ENCODE measurements at places on chromosomes 12 and 14.

DNA sequence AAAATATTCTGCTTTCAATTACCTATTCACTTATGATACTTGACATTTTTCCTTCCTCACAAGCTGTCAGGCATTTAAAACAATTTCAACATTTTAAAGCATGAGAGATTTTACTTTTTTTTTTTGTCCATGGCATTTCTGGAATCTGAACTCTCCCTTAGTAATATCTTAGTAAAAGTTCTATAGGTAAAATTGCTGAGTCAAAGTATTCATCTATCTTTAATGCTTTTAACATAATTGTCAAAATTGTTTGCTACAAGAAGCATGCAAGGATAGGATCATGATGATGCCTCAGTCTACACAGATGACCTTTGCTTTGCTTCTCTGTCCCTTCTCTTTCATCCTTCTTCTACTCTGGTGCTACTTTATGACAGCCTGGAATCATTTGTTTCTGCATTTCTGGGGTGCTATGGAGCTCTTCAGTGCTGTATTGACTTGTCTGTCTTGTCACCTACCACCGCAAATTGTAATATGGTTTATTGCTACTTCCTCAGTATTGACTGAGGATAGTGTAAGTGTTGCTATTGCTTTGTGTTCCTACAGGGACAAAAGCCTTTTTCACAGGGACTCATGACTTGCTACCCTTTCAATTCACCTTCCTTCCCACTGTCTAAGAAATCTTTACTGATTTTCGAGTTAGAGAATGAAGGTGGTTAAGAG lies 589.8 kb upstream of the ATP2B1 start:
- no peak for DNase-seq

- DNase-seq = no peak
Measured at GRCh38 chr12:89968151-89968700, 259.6 kb upstream of the ATP2B1 start.

DNA sequence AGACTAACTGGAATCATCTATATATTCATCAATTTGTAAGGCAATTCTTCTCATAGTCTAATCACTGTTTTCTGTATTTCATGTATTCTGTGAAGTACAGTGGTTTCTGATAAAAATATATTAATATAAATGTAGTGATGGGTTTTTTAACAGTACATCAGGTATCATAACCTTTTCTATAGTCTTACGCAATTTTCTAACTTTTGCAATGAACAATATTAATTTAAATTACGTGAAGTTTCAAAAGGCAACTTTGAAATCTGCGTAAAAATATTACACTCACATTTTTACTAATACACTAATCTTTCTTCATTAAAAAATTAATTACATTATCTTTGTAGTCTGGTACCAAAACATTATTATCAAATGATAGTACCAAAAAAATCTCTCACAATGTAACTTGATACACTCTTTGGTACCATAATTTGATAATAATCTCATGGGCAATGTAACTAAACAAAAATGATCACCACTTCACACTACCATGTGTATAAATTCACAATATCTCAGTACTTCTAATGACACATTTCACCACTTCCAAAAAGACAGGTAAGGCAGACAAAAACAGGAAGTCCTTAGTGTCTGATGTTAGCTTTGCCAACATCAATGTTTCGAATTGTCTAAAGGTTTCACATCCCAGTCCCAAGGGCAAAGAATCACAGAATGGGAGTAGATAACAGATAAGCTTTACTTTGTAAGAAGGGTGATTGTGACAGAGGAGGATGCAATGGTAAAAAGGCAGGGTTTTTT lies 8.7 kb downstream of the DNAI7 start:
- DNase-seq = no peak

DNA sequence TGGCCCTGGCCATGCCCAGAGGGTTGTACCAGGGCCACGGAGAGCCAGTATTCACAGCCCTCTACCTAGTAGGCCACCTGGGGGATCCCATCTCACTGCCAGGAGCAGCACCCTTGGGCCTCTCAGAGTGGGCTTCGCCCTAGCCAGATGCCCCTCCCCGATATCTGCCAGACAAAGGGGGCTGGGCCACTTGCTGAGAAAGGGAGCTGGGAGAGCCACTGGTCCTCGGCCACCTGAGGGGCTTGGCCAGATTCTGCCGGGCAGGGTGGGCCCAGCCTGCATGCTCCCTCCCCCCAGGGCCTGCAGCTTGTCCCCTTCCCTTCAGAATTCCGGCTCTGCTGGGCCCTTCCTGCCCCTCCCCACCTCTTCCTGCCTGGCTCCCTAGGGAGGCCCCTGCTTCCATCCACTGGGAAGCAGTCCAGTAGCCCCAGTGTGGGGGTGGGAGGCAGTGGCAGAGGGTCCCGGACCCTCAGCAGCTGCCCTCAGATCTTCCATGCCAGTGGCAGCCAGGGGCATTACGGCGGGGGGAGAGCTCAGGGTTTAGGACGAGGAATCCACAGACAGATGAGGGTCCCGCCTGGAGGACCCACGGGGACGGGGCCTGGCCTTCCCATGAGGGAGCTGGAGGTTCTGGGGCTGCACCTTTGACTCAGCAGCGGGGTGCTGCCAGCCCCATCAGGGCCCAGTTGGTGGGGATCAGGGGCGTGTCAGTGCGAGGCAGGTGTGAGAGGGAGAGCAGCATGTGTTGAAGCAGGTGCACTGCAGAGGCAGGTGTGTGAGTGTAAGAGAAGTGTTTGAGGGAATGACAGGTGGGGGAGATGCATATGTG lies 2.4 kb downstream of the CRIP2 start:
- no peak for DNase-seq

- DNase-seq = no peak
Measured at GRCh38 chr12:562634-563033, 100.6 kb downstream of the NINJ2 start.

- no peak for DNase-seq
Measured at GRCh38 chr12:23621900-23622299, 327.6 kb downstream of the SOX5 start.

- no peak for DNase-seq
Measured at GRCh38 chr12:22272335-22273151, 62.0 kb downstream of the ST8SIA1 start.

DNA sequence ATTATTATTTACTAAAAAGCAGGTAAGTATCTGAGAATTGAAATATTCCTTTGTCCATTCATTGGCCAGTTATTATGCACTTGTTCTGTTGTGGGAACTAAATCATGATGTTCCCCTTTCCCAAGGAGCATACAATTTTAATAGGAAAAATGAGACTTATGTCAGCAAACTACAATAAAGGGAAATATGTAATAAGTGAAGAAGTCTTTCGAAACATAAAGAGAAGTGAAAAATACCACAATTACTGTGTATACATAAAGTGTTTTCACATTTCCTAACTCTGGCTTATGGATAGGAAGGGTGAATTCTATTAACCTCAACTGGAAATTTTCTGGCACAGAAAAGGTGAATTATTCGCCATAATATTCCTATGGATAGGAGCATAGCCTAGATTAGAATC lies 78.4 kb upstream of the DNM1L start:
- no peak for DNase-seq

DNA sequence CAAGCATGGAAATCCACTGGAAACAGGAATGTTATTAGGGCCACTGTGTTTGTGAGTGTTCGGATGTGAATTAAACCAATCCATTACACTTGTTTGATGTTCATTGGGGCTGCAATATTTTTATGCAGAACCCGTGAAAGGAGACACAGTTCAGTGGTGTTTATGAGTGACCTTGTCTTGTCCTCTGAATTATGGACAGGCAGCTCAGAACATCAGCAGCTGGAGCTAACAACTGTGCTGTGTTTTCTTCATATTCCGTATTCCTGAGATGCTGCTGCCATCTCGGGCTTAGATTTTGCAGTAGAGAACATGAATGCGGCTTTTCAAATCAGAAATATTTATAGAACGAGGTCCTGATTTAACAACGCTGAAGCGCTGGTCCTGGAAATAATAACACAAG lies 20.3 kb upstream of the CACNA1C start:
- DNase-seq = no peak

DNA sequence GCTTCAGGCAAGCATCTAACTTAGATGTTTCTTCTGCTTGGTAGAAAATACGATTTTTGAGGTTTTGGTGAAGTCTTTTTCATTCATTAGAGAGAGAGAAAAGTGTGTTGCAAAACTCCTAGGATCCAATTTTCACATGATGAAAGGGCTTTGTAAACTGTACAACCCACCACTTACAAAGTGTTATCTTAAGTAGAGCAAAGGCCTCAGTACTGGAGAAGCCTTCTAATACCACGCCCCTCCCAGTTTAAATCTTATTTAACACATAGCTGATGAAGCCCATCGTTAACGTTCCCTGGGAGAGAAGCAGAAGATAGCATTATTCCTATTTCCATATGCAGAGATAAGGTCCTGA lies 869 bp downstream of the APOLD1 start:
- no peak for DNase-seq

DNA sequence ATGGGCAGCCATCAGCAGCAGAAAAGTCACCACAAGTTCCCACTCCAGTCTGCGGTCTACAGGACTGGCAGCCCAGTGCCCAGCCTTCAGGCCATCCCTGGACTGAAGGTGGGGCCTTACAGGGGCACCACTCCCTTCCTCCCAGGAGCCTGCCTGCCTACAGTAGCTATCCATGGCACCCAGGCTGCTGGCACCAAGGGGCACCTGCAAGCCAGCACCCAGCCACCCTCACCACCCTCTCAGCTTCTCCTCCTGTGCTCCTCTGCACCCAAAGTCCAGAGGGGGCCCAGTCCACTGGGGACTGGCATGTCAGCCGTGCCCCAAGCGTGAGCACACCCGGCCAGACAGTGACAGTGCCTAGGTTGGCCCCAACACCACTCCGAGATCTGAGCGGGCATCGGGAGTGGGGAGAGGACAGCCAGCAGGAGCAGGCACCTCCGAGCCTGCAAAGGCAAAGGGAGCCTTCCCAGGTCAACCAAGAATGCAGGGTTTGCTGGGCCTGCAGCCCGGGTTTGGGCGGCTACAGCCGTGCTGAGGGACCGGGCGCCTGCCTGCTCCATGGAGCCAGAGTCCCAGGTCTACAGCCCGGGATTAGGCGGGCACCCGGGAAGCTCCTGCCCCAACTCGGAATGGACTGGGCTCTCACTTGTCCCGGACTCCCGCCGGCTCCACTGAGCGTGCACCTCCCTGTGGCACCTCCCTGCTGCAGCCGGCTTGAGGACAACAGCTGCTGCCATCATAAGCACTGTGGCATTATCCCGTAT lies 8.1 kb upstream of the OR6C65 start:
- no peak for DNase-seq

DNA sequence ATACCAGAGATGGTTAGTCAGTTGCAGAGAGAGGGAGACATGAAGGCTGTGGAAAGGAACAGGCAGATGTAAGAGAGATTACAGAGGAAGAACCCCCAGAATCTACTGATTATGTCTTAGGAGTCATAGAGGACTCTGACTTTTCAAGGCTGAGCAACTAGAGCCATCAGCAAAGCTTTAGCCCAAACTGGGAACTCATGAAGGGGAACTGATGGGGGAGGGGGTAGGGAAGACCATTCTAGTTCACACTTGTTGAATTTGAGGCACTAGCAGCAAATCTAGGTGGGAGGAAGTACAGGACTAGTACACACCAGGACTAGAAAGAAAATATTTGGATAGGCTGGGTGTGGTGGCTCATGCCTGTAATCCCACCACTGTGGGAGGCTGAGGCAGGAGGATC lies 10.1 kb downstream of the LGALS3 start:
- DNase-seq = no peak

DNA sequence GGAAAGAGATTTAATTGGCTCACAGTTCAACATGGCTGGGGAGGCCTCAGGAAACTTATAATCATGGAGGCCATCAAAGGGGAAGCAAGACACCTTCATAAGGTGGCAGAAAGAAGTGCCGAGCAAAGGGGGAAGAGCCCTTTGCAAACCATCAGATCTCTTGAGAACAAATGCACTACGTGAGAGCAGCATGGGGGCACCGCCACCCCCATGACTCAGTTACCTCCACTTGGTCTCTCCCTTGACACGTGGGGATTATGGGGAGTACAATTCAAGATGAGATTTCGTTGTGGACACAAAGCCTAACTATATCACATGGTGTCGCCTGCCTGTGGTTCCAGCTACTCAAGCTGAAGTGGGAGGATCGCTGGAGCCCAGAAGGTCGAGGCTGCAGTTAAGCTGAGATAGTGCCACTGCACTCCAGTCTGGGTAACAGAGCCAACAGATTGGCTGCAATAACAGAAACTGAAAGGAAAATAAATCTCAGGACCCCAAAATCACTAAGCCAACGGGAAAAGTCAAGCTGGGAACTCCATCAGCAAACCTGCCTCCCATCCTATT lies 10.0 kb upstream of the CDCA4 start:
- DNase-seq = no peak

DNA sequence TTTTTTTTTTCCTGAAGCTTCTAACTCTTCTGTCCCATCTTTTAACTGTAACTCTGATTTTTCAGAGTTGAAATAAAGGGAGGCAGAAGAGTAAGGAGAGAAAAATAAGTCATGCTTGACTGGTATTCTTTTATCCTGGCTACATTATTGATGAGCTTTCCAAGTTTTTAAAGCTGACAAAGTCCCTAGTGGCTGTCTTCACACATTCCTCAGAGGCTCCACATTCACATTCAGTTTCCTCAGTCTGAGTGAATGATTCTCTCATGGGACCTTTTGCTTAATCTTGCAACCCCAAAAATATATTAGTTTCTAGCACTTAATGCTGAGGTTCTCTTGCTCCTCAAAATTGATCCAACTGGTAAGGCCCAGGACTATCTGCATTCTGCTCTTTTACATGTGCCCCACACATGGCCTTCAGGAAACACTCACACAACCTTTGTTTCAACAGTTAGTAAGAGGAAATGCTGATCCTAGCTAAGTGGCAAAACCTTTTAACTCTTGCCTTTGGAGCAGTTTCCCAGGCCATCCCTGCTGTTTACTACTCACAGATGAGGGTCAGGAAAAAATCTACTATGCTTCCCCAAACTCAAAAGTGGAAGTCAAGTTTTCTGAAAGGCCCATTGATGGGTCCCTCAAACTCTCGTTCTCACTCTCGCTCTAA lies 61.7 kb upstream of the SLC6A15 start:
- no peak for DNase-seq

GRCh38 chr14:75258079-75258802 lies 20.4 kb upstream of the FOS start:
- no peak for DNase-seq

DNA sequence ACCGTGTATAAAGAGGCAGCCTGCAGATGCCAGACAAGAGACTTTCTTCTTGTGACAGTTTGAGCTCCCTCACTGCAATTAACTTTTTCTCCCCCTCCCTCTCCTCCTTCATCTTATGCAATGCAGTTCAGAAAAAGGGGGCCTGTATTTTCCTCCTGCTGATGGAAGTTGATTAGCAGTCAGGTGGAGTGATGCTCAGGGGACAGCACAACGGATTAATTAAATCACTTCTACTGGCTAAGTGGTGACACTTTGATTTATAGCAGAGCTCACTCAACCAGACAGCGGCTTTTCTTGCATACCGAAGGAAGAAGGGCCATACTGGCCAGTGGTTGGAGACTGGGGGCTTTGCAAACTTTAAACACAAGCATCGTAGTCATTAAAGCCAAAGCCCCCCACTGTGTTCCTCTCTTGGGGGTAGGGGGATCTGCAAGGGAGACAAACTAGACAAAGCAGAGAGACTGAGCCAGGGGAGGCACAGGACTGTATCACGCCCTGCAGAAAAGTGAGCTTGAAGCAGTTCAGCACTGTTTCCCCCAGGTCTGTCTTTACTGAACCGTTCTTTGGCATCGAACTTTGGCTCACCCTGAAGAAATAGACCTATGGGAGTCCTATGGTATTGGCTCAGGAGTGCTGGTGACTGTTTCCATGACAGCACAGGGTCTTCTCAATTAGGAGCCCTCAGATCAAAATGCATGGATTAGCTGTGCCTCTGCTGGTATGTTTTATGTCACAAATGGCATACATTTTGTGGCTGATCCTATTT lies 47.7 kb downstream of the SPRING1 start:
- DNase-seq = no peak

- DNase-seq = no peak
Measured at GRCh38 chr14:26835979-26836570, 238.2 kb upstream of the NOVA1 start.

GRCh38 chr14:28102814-28103213 lies 663.8 kb upstream of the FOXG1 start:
- no peak for DNase-seq

Measured in NCI-H2029 (cell line).